NCI-H1930 (cell line): ENCODE measurements at places on chromosomes 2 and 18.

- DNase-seq, result peak; percentile 43
These were observed 535 bp downstream of the HOXD3 start for GRCh38 chr2:176157499-176158185.

- no peak for DNase-seq
These were observed 297.9 kb downstream of the NDUFA10 start for GRCh38 chr2:239727182-239727775.

DNA sequence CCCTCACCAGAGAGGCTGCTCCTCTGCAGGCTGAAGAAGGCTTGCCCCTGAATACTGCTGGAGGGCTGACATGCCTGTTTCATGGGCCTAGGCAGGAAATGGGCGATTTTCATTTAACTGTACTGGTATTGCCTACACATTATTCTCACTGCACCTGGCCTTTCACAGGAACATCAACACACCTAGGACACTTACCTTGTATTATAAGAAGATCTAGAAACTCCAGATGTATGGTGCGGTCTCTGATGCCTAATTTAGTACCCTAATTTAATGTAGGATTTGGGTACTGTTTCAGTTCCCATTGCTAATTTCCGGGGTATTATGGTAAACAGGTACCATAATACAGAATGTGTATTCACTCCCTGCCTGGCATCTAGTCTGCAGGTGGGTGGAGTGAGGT, 146.0 kb downstream of the MYO1B start:
- DNase-seq, result no peak

GRCh38 chr2:179106342-179106675, 56.4 kb upstream of the CCDC141 start:
- no peak for DNase-seq

DNA sequence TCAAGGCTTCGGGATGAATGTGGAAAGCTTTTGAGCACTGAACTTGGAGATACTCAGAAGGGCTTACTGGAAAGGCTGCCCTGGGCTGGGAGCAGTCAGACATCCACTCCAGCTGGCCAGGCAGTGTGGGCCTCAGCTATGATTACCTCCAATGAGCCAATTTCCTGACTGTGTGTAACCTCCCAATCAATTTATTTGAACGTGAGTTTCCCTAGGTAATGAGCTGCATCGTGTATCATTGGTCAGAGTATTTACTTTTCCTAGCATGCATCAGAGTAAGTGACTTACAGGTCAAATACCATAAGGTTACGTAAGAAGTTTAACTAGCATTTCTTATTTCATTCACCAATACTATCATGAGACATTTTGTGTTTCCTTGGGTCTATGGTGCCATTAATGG, 11.0 kb upstream of the CTAGE1 start:
- DNase-seq, result no peak

GRCh38 chr2:240906141-240906910, at the start of gene CROCC2:
Gene CROCC2 (plus strand): TSS chr2:240906336. CDS start chr2:240906514, 178 bp downstream.
- DNase-seq, result no peak

GRCh38 chr18:38167623-38168022, 602.0 kb upstream of the CELF4 start:
- DNase-seq, result no peak
